ENCODE measurements at places on chromosomes 2 and 18. TPM values are rescaled to one million over a fixed set of nuclear protein-coding genes. Genes with fewer than 3 reads are reported as not detected.

The ABCB11 gene
- 0.03 TPM for total RNA-seq

The HOXD11 gene
- not detected for total RNA-seq

The TTN gene
- total RNA-seq: 12.8 TPM

The SERPINB2 gene
- not detected for total RNA-seq

The PAX8 gene
- total RNA-seq: 0.21 TPM

The CD207 gene
- total RNA-seq: not detected
